ENCODE measurements at places on chromosomes 5 and 9.
A peak's percentile ranks its signal among the peaks of the same experiment; 100 is the strongest.

- no peak for DNase-seq
Measured at GRCh38 chr9:34279411-34279810, 49.7 kb downstream of the KIF24 start.

- no peak for DNase-seq
Measured at GRCh38 chr5:140420226-140420570, 18.6 kb downstream of the ANKHD1 start.

DNA sequence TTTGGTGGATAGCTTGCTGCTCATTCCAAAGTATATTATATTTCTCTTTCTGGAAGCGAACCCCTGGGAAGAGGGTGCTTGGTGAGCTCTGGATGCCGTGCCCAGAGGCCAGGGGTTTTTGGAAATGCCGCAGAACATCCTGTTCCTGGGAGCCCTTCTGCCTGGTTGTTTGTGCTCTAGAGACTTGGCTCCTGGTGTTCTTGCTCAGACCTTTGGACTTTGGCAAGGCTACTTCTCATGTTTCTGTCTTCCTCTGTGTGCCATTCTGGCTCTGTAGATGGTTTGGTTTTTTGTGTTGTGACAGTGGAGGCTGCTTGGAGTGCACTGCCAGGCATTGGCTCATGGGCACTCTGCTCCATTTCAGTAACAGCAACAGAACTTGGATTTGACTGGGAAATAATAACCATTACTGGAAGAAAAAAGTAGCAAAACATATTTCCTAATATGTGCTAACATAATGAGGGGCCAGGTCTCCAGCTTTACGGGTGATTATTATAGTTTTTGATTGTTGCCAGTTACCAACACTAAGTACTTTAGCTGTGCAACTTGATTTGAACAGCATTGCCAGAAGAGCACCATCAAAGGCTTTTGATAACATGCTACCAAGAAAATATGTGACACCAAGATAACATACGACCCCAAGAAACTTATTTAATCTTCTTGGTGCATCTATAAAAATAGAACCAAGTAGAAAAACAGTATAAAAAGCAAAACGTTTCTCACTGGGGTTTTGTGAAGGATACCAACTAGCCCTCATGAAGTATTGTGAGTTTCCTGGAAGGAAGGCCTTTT is 94.2 kb downstream of the PCSK1 start:
- DNase-seq, result no peak

DNA sequence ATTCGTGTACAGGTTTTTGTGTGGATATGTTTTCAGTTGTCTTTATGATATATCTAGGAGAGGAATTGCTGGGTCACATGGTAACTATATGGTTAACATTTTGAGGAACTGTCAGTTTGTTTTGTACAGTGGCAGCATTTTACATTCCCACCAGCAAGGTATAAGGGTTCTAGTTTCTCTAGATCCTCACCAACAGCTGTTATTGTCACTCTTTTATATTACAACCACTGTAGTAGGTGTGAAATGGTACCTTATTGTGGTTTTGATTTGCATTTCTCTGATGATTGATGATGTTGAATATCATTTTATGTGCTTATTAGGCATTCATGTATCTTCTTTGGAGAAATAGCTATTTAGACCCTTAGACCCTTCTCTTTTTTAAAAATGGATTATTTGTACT is 82.9 kb downstream of the CCDC171 start:
- no peak for DNase-seq

DNA sequence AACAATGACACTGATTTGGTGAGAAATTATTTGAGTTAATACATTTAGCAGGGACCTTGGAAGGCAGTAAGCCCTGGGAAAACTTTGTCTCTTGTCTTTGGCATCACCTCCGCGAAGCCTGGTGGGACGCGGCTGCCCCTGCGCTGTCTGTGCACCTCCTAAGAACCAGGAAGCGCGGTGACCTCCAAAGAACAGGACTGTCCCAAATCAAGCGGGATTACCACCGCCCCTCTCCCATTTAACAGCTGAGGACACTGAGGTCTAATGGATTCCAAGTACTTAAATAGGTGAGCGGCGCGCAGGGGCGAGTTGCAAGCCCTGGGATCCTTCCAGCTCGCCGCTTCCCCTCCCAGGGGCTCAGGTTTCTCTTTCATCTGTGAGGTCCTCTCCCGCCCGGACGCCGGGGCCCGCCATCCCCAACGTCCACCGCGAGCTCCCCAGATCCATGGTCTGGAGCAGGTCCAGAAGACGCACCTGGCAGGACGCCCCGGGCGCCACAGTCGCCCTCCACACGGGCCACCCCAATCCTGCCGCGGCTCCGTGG is 432 bp downstream of the STARD4 start:
- DNase-seq, result no peak

GRCh38 chr9:114880291-114880745 is 50.1 kb downstream of the TNFSF8 start:
- no peak for DNase-seq

GRCh38 chr5:174082286-174082685 is 36.8 kb downstream of the NSG2 start:
- no peak for DNase-seq

GRCh38 chr5:174503461-174504265 is 220.7 kb upstream of the MSX2 start:
- no peak for DNase-seq

DNA sequence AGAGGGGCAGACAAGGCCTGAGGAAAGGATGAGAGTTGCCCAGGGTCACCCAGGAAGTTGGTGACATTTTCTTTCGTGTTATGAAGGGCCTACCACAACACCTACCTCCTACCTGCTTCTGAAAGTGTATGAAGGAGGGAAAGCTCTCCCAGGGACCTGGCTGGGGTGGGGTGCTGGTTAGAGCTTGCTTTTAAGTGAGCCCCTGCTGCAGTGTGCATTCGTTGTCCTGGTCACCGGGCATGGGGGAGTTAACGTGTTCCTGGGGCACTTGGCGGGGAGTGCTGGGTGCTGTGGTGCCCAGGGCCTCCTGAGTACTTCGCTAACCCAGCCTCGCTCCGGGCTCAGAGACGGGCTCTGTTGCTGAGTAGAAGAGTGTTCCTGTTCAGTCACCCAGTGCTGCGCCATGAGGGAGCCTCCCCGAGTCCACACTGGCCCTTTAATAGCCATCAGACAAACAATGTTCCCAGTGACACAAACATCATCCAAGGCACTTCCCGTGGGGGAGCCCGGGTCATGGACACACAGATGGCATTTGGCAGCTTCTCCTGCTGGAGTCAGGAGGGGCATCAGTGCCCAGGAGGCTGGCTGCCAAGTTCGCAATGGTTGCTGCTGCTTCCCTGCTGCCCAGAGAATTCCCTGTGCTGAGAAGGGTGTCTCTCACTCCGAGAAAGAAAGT is 85.7 kb downstream of the AMBP start:
- DNase-seq, result peak; percentile 87

DNA sequence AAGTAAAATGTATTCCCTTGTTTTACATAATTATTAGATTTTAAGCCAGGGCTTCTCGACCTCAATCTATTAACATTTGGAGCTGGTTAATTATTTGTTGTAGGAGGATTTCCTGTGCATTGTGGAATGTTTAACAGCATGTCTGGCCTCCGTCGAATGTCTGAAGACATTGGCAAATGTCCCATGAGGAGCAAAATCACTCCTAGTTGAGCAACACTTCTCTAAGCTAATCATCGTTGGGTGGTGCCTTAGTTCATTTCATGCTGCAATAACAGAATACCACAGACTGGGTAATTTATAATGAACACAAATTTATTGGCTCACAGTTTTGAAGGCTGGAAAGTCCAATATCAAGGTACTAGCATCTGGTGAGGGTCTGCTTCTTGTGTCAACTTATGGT is 13.4 kb upstream of the VPS13A start:
- no peak for DNase-seq

- DNase-seq, result no peak
Measured at GRCh38 chr9:14106699-14107098, 207.2 kb downstream of the NFIB start.

- no peak for DNase-seq
Measured at GRCh38 chr5:60945813-60946187, 795 bp downstream of the NDUFAF2 start.

GRCh38 chr5:104347119-104347708 is 784.6 kb upstream of the NUDT12 start:
- no peak for DNase-seq

DNA sequence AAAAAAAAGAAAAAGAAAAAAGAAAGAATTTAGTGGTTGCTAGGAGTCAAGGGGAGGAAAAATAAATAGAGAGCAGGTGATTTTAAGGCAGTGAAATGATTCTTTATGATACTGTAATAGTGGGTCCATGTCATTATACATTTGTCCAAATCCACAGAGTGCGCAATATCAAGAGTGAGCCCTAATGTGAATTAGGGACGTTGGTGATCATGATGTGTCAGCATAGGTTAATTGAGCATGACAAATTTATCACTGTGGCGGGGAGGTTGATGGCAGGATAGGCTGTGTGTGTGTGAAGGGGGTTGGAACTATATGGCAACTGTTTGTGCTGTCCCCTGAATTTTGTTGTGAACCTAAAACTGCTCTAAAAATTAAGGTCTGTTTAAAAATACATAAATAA is 357.8 kb downstream of the ICE1 start:
- no peak for DNase-seq

DNA sequence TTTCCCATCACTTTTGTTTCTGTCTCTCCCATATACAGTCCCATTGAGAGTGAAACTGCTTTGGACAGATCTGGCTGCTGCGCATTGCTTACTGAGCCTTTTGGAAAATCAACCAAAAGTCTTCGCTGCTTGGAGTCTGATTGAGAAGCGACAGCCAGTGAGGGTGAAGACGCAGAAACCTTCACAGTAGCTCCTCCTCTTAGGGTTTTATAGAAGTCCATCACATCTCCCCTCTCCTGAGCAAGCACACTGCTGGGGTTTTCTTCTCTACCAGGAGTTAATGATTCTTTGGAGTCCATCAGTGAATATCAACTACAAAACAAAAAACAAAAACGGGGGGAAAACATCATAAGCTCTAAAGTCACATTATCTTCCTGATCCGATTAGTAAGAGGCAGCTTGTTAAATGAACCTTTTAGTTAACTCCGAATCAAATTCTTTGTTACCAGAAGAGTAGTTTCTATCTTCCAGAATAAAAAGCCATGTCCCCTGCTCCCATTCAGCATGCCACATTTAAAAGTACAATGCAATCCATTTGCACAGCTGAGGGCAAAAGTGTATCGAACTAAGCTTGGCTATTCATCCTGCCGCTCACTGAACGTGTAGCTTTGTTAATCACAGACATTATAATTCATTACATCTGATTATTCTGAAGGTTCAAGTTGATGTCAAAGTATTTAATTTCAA is 2.8 kb downstream of the NR3C1 start:
- no peak for DNase-seq

- no peak for DNase-seq
Measured at GRCh38 chr5:143121135-143121475, 282.4 kb downstream of the NR3C1 start.

DNA sequence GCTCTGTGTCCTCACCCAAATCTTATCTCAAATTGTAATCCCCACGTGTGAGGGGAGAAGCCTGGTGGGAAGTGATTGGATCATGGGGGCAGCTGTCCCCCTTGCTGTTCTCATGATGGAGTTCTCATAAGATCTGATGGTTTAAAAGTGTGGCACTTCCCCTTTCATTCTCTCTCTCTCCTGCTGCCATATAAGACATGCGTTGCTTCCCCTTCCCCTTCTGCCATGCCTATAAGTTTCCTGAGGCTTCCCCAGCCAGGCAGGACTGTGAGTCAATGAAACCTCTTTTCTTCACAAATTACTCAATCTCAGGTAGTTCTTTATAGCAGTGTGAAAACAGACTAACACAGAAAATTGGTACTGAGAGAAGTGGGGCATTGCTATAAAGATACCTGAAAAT is 107.7 kb downstream of the DMAC1 start:
- no peak for DNase-seq

DNA sequence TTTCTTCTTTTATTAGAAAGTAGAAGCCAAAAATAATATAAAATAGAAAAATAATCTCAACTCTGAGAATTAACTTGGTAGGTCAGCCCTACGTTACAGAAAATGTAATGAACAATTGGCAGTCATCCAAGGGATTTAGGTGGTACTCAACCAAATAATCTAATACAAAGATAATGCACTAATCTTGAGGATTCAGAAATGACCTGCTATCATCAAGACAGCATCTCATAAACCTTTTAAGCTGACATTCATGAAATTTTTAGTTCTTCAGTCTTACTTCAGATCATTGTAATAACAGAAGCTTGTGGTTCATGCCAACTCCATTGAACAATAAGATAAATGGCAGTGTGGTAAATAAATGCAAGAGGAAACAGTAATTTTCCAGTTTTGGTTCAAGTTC is 1058.0 kb downstream of the MAT2B start:
- DNase-seq, result no peak

DNA sequence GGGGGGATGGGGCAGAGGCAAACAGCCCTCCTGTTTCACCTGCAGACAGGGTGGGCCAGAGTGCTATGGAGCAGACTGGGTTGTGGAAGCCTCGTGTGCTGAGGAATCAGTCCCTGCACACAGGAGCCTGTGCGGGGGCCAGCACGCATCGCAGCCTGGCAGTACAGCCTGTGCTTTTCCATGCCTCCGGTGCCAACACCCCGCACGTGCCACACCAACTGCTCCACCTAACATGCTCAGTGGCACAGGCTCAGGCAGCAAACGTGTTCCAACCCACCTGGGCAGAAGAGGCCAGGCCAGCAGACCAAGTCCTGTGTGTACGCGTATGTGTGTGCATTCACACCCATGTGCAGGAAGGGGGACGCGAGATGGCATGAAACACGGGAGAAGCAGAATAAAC is 37.4 kb upstream of the FBXW11 start:
- DNase-seq, result no peak

DNA sequence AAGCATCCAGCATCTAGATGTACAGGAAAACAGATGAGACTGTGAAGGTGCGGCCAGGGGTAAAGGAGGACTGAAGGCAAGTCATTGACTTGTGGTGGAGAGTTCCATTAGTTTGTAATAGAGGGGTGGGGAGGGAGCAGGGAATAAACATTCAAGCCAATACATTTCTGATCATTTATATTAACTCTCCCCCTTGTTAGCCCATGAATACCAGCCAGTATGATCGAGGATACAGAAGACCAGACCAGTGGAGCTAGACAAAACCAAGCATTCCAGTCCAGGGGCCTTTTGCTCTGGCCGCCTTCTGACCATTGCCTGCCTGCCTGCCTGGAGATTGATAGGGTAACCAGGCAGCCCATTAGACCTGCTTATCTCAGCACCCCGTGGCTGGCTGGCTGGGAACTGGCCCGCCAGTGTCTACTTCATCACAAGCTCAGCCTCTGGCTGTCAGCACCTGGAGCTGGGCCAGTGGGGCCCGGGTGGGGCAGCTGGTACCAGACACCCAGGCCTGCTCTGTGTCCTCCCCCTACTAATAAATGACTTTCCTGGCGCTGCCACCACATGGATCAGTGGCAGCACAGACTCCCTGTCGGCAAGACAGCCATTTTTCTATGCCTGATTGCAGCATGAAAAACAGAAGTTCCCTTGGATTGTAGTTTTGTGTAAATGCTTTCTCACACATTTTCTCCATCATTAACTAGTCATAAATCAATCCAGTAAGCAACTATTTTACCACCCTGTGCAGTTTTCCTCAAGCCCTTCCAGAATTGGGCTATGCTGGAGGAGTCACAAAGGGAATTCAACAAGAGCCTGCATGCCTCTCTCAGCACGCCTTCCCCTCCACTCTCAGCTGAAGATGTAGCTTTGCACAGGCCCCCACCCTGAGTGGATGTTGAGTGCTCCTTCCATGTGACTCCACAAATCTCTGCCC is 181.3 kb downstream of the SNCAIP start:
- no peak for DNase-seq

- no peak for DNase-seq
Measured at GRCh38 chr5:23466401-23466912, 41.0 kb upstream of the PRDM9 start.

- DNase-seq, result no peak
Measured at GRCh38 chr9:95762322-95762721, 113.2 kb upstream of the ERCC6L2 start.

- peak; percentile 93 for DNase-seq
Measured at GRCh38 chr5:169071-169727, 22.1 kb upstream of the LRRC14B start.
